ENCODE measurements at places on chromosomes 1 and 21.

GRCh38 chr1:71592646-71593274 is 511.9 kb upstream of the ZRANB2 start:
- DNase-seq, result no peak

DNA sequence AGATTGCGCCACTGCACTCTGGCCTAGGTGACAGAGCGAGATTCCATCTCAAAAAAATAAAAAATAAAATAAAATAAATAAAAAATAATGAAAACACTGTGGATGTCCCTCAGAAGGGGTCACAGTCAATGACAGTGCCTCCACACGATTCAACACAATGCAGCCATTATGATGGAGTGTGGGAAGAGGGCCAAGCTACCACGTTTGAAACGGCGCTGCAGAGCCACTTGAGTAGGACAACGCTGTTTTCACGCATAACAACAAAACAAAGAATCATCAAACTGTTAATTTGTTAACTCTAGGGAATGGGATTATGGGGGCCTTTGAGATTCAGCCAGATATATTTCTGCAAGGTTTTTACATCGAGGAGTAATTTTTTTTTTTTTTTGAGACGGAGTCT is 36.5 kb downstream of the NKAIN1 start:
- DNase-seq, result no peak

DNA sequence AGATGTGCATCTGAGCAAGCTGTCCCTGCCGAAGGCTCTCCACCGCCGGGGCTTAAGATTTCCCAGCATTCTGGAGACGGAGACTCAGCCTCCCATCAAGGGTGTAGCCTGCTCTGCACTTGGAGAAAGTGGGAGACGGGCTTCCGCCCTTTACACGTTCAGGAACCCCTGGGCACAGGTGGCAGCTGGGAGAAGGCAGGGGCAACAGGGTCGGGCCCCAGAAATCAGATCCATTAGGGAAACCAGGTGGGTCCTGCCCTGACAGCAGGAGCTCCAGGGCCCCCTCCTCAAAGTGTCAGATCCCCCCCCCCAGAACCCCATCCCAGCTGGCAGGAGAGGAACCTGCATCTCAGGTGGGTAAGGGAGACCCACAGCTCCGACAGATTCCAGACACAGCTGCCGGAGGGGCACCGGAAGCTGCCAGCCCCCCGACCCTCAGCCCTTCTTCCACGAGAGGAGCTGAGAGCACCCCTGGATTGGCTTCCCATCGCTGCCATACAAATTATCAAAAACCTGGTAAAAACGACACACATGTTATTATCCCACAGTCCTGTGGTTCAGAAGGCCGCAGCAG is 236.6 kb downstream of the NPHP4 start:
- DNase-seq, result no peak

GRCh38 chr21:36613059-36613458 is 85.9 kb upstream of the SIM2 start:
- DNase-seq, result no peak

DNA sequence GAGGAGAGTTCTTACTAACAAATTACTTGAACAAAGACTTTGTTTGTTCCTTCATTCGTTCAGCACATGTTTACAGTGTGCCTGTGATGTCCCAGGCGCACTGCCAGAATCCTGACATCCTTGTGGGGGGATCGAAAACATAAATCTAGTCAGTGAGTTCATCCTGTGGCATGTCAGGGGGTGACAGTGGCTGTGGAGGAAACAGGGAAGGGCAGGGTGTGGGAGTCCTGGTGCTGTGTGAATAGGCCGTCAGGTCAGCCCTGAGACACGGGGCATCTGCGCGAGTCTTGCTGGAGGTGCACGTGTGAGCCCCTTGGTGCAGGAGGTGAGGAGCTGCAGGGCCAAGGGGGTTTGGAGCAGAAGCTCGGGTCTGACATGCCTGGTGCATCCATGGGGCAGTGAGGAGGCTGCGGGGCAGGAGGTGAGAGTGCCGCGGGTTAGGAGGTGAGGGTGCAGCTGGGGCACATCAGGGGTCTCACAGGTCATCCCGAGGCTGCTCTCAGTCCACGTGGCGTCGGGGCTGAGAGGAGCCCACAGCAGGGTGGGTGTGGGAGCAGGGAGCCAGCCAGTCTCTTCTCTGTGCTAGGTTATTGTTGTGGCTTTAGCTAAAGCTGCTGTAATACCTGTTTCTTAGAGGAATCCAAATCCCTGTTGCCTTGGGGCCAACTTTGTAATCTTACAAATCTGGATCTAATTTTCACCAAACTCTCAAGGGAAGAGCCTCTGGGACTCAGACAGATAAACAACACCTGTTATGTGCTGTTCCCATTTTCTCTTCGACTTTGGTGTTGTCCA is 93.4 kb downstream of the PCBP3 start:
- no peak for DNase-seq

All from NCI-H2081 (cell line).